ENCODE measurements at places on chromosomes 7 and 10.

- no peak for DNase-seq
Observed at GRCh38 chr7:128799451-128799850, 7.7 kb downstream of the CCDC136 start.

DNA sequence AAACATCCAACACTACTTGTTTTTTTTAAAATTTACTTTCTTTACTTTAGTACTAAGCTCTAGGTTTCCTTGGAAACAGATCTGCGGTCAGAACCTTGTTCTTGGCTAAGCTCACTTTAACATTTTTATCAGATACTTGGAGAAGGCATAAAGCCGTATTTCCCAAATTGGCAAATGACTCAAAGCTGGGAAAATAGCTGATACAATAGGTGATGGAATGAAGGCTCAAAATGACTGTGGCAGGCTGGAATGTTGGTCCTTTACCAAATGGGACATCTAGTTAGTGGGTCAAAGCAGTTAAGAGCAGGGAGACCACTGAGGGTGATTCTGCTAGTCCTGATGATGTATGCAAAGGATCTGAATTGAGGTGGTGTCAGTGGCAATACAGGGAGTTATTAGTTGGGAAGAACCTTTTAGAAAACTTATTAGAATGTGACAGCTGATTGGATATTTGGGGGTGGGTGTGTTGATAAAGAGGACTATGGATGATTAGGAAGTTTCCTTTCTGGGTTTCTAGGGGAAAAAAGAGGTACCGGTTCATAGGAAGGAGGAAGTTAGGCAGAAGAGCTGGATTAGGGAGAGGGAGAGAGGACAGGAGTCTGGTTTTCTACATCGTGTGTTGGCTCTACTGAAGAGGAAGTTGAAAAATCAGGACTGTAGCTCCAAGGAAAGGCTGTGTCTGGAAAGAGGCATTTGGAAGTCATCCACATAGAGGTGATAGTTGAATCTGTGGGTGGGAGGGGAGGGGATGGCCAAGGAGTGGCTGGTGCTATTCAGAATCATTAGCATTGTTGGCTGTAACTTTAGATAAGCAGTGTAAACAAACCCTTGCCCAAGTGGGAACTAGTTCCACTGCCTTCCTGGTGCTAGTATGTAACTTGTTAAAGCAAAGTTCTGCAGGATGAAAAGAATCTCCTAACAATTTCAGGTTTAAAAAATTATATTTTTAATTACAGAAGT lies 13.1 kb downstream of the PLCE1 start:
- DNase-seq: peak; percentile 65

DNA sequence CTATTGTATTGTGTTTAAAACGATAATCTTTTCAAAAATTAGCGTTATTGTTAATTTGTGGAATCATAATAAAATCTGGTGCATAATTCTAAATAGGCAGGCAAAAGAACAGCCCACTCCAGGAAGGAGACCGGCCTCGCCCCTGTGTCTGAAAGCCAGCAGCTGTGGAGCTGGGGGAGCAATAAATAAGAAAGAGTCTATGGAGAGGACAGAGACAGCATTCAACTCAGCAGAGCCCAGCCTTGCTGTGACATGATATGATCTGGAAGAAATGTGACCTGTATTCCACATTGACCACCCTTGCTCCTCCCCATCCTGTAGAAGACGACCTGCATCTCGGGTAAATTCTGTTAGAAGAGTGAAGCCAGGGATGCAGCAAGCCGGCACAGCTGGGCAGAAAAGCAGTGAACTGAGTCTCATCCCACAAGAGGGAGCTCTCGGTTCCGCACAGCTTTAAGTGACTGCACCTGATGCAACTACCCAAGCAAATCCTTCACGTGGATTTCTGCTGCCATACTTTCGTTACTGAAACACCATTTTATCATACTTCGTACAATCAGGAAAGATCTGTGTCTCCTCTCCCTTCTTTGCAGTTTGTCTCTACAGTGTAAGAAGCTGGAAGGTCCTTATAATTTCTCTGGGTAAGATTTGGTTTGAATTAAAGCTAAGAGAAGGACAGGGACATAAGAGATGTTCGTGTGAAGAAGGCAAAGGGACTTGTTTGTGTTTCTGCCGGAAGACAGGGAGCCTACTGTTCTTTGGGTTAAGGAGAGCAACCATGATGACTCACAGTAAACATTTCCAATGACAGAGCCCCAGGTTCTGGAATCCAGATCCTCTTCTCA lies 427.1 kb downstream of the GPAM start:
- no peak for DNase-seq

DNA sequence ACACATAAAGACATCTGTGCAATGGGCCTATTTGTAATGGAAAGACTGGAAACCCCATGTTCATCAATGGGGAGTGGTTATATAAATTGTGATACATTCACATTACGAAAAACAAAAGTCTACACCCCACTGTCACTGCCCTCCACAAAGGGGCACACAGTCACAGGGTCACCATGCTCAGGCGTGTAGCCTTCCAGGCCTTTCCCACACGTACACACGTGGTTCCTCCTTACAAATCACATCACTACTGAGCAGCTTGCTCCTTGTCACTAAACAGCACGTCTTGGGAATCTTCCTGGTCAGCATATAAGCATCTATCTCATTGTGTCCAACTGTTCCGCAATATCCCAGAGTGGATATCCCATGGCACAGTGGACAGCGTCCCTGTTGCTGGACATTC lies 163.1 kb downstream of the SLIT1 start:
- DNase-seq: no peak

- DNase-seq: peak; percentile 31
Observed at GRCh38 chr7:3028071-3028757, 15.5 kb downstream of the CARD11 start.

GRCh38 chr7:109131141-109131540 lies 561.5 kb downstream of the DNAJB9 start:
- DNase-seq: no peak
